Fibroblast of the aortic adventitia (primary cell): ENCODE measurements at places on chromosomes 3 and 15. TPM values are rescaled to one million over a fixed set of nuclear protein-coding genes. Genes with fewer than 3 reads are reported as not detected.
A peak's percentile ranks its signal among the peaks of the same experiment; 100 is the strongest.

CD80 gene
- not detected in 2 replicates for total RNA-seq

- DNase-seq = no peak
Observed at GRCh38 chr3:69819282-69819681, 80.0 kb downstream of the MITF start.

GRCh38 chr3:178810181-178810580 is 261.4 kb downstream of the ZMAT3 start:
- DNase-seq = no peak

DNA sequence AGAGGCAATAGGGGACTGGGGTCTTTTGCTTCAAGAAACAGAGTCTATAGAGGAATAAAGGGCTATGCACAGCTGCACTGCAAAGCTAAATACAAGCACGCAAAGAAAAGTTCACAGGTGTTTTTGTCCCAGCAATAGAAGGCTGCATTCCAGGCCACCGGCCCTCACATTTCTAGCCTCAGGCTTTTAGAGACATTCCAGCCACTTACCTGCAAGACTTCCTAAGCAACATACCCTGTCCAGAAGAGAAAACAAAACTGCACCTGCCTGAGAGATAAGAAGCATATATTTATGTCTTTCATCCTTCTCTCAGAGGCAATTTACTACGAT is 220.5 kb downstream of the OPA1 start:
- DNase-seq = no peak

- no peak for DNase-seq
Observed at GRCh38 chr3:6844723-6845122, 16.2 kb upstream of the GRM7 start.

DNA sequence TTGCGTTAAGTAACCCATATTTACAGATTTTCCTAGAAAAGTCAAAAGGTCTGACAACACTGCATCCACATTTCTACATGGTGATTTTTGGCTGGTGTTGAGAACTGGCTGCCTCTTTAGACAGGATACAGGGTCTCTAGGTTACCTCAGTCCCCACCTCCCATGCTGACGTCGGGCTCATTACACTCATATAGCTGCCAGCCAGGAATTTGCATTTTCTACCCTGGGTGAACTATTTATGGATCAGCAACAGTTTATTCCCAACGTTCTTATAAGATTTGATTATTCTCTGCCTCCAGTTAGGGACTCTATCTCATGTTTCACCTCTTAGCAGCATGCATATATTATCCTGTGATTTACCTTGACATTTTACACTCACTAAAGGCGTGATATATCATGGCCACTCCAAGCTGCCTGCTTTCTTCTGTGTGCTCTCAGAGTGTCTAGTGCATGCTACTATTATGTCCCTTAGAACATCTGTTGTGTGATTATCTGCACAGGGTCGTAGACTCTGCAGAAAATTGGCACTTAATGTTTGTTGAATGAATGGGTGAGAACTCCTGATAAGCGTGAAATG is 49.0 kb downstream of the CLDN11 start:
- no peak for DNase-seq

GRCh38 chr3:60594025-60594424 is 657.2 kb downstream of the FHIT start:
- peak; percentile 66 for DNase-seq

TRPM1 gene
- total RNA-seq = not detected in 2 replicates

DNA sequence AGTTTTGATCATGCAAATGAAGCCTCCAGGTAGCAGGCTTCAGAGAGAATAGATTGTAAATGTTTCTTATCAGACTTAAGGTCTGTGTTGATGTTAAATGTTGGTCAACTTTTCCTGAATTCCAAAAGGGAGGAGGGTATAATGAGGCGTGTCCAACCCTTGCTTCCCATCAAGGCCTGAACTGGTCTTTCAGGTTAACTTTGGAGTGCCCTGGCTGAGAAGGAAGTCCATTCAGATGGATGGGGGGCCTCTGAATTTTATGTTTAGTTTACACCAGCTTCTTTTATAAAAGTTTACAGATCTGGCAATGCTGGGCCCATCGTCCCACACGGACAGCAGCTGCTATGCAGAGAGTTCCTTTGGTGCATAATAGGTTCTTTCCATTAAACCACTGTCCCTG is 8.9 kb downstream of the CCDC13 start:
- DNase-seq = no peak

DNA sequence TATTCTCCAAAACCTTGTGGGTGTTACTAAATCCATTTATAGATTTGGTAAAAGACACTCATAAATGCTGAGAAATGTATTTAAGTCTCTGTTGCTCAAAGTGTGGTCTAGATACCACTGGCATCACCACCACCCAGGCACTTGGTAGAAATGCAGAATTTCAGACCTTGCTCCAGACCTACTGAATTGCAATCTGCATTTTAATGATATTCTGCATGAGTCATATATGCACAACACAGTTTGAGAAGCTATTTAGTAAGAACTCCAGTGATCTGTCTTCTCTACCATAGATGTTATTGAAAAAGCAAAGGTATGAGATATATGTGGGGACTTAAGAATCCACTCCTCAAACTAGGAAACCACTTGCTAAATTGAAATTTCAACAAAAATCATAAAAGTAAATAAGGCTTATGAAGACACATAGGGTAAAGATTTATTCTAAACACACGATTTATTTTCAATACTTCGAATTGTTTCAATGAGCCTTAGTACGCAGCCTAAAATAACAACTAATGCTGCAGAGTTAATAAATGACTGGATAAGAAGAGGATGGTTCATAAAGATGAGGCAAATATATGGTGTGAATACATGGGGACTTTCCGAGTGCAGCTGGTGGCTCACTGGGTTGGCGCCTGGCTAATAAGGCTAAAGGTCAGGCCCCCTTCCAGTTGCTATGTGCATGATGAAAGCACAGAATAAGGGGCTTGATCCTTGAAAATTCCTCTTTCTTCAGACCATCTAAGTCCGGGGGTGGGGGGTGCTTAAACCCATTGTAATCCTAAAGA is 813.3 kb downstream of the NR2F2 start:
- no peak for DNase-seq

TRIM71 gene
- not detected in 2 replicates for total RNA-seq

GRCh38 chr15:62569460-62570404 is 404.6 kb upstream of the C2CD4B start:
- DNase-seq = peak; percentile 74

DNA sequence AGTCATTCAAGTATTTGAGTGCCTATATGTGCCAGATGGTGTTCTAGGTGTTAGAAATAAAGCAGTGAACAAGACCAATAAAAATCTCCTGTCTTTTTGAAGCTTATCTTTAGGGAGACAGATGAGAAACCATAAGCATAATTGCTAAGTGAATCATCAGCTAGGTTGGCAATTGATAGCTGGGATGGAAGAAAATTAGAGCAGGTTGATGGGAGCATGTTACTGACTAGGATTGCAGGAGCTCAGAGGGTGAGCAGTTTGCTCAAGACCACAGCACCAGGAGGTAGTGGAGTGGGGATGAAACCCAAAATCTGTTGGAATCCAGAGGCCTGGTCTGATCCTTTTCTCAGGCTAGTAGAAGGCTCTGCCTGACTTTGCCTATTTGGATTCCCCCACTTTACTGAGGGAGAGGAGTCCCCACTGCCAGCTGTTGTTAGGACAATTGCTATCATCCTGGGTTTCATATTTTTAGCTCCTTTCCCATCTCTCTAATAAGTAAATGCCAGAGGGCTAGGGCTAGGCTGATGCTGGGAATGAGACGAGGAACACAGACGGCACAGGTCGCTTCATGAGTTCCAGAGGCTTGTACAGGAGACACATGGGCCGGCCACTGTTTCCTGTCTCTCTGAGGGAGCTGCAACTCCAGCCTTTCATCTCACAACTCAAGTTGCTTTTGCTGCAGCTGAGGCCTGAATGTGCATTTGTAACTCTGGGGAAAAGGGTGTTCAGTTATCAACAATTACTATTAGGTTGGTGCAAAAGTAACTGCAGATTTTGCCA is 102.9 kb downstream of the CACNA1D start:
- no peak for DNase-seq

- DNase-seq = no peak
Observed at GRCh38 chr3:182392182-182392937, 400.9 kb upstream of the ATP11B start.

SEMA5B gene
- 0.18 and 0.41 TPM in 2 replicates for total RNA-seq

GRCh38 chr3:24498391-24498790 is 3.7 kb upstream of the THRB start:
- no peak for DNase-seq

TEX55 gene
- not detected in 2 replicates for total RNA-seq

CMTM8 gene
- total RNA-seq = 1.1 TPM in 1 of 2 replicates, not detected in the other

- no peak for DNase-seq
Observed at GRCh38 chr3:99928771-99929744, 111.4 kb downstream of the CMSS1 start.

DNA sequence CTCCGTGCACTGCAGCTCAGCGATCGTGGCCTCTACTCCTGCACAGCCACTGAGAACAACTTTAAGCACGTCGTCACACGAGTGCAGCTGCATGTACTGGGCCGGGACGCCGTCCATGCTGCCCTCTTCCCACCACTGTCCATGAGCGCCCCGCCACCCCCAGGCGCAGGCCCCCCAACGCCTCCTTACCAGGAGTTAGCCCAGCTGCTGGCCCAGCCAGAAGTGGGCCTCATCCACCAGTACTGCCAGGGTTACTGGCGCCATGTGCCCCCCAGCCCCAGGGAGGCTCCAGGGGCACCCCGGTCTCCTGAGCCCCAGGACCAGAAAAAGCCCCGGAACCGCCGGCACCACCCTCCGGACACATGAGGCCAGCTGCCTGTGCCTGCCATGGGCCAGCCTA is 3.7 kb upstream of the GNAT1 start:
- no peak for DNase-seq

DNA sequence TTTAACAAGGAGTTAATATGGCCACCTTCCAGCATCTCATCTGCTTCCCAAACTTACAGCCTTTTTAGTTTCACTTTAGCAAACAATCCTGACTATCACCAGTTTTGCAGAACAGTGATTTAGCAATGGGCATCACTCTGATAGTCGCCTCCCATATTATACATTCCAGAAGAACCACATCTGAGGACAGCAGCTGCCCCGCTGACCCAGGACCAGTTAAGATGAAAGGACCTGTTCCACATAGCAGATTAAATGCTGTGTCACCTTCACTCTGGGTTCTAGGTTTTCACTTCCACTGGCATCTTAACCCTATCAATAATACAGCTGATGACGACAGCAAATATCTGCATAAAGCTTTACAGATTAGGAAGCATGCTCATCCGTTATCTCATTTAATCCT is 99.8 kb downstream of the TRIM69 start:
- DNase-seq = peak; percentile 20

GOLGA8J gene
- not detected in 2 replicates for total RNA-seq

PP2D1 gene
- not detected in 2 replicates for total RNA-seq
